ENCODE measurements at places on chromosomes 7 and 10.

DNA sequence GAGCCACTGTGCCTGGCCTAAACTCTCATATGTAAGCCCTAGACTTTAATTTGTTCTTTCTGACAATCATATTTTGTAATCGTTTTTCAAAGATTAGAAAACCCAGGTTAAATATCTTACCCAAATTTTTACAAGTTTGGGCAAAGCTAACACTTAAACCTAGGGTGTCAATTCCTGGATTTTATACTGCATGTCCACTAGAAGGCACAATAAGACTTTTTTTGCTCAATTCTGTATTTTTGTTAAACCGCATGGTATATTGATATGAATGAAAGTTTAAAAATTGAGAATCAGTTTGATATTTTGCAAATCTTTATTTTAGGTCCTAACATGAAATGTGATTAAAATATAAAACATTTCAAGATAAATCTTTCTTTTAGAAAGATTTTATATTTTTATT, 29.3 kb downstream of the DYNC2I1 start:
- peak; percentile 3 for DNase-seq

DNA sequence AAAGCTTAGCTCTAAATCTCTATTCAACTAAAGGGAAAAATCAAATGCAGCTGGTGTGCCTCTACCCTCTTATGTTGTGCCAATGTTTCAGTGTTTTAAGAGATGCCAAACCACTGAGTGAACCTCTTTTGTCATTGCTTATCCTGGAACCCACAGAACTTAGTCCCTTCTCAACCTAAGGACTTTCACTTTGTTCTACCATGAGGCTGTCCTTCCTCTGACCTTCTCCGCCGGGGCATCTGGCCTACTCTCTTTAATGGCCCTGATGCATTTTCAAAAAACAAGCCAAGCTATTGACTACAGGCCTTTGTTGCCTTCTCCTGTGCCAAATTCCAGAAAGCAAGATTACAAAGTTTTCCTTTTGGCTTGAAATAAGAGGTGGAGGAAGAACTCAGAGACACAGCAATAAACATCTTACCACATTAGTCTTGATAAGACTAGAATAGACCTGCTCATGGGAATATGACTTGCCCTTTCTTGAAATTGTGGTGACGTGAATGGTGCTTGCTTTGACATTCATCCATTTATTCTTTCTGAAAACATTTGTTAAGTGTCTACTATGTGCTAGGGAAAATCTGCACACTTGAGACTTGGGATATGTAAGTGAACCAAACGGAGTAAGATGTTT, 253.2 kb upstream of the SMIM30 start:
- DNase-seq, result no peak

GRCh38 chr10:65197935-65198334, 1676.7 kb downstream of the REEP3 start:
- DNase-seq, result no peak

DNA sequence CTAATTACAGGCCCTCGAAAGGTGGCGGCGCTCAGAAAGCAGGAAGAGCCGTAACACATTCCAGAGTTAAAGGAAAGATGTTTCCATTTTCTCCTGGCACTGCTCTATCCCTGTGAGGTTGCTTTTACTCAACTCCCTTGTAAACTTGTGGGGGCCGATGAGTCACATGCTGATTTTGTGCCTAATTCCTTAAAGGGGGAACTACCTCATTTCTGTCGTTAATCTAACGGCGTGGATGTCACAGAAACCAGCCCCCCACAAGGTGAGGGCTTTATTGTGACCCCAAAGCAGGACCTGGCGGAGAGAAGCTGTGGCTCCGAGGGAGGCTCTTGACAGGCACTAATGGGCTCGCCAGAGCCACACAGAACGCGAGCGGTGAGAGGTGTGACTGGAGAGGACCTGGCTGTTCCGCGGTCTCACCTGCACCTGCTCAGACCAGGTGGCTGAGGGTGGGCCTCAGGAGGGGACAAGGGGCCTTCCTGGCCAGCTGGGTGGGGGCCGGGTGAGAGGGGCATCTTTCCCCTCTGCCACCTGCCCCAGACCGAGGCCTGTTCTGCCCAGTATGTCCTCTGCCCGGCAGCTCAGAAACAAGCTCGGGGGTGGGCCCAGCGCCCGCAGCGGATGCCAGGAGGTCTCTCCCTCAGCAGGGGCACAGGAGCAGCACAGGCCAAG, 50.9 kb downstream of the CALML3 start:
- peak; percentile 18 for DNase-seq

DNA sequence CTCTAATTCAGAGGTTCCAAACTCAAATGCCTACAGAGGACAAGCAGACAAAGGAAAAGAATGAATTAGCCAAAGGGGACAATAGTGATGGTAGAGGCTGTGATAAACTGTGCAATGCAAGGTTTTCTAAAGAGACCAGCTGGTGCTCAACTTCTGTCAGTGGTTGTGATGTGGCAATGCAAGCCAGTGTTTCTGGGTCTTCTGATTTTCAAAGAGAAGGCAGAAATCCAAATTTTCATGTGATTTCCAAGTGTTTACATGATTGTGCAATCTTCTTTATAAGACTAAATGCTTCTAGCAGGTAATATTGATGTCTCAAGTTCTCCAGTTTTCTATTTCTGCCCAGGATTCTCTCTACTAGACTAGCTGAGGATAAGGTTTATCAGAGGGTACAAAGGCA, 135.9 kb downstream of the PCDH15 start:
- no peak for DNase-seq

DNA sequence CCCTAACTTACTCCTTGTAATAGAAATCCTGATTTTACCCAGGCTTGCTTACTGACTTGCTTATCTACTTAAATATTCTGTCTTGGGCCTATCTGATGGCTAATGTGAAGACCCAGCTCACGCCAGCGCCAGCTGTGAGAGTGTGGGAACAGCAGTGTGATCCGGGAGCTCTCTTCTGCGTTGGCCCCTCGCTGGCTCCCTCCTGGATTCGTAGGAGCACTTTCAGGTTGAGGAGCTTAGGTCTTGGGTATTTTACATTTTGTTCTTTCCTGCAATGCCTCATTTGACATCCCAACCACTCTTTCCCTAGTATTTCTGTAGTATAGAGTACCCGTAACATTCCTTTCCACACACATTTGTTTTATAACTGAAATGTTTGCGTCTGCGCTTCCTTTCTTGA, 51.7 kb downstream of the CREM start:
- DNase-seq, result no peak

DNA sequence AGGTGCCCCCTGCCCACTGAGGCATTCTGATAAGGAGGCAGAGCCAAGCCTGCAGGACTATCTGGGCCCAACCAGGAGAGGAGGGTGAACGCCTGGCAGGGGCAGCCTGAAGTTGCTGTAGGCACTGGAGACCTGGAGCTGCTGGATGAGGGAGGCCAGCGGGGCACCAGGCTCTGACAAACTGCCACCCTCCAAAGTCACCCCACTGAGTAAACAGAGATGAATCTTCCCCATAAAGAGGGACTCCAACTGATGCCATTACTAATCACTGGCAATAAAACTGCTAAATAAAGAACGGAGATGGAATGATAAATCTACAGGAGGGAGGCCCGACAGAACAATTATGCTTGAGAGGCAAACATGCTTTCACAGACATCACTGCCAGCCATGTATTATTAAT, 44.2 kb downstream of the DRGX start:
- DNase-seq, result no peak

DNA sequence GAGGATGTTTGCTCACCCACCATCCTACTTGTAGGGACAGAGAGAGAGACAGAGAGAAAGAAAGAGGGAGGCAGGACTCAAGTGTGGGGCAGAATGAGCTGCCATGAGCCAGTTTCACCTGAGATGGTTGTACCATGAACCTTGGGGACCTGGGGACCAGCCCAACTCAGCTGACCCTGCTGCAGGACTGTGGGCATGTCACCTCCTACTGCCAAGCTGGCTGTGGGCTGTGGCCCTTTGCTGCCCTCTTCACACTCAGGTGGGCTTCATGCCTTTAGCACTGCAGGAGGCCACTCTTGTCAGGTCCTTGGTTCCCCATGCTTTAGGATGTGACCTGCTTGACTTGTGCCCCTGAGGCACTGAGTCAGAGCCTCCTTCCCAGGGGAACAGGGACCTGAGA, 108.2 kb upstream of the PCBD1 start:
- no peak for DNase-seq

DNA sequence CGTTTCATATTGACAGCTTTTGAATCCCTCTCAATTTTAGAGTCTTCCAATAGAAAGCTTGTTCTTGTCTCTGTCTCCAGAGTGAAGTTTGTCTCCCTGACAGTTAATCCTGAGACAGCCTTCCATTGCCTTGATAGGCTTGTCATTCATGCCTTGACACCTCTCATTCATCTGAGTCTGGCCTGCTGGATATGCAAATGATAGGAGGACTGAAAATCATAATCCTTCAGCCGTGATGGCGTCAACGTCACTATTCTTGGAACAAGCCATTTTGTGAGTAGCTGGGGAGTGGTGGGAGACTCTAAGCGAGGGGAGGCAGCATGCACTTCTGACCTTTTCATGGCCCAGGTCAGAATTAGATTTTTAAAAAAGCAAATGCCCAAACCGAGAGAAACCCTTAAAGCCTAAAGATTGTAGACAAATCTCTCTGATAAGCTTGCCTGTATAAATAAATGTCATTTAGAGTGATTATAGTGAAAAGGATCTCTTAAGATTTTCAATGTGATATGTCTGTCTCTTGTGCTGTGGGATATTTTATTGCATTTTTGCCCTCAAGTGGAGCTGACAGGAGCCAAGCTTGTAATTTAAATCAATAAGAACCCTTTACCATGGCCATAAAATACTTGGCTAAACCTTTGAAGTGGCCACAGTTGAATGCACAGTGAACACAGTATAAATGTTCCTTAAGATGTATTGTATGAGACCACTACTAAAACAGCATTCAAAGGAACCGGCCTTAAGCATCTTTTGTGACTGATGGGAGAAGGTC, 148.8 kb downstream of the SNX10 start:
- no peak for DNase-seq

DNA sequence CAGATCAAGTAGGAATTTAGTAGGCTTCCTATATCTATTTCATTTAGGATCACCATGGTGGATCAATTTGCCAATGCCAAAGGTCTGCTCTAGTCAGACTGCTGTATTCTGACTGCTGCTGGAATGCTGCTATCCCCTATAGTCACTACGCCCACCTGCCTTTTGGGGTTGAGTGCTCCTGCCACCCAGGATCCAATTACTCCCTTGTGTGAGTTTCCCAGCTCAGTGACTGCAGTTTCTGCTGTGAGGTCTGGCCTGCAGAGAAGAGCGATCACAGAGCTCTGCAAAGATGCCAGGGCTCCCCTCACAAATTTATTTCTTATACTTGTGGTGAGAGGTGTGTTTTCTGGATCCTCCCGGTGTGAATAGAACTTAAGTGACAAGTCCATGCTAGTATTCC, 88.1 kb upstream of the FOXI2 start:
- no peak for DNase-seq

- no peak for DNase-seq
Measured at GRCh38 chr10:78959924-78960285, 108.9 kb upstream of the ZMIZ1 start.

GRCh38 chr7:68485253-68485917, 1112.9 kb upstream of the AUTS2 start:
- DNase-seq, result no peak

GRCh38 chr7:104160375-104160774, 47.4 kb downstream of the ORC5 start:
- no peak for DNase-seq

DNA sequence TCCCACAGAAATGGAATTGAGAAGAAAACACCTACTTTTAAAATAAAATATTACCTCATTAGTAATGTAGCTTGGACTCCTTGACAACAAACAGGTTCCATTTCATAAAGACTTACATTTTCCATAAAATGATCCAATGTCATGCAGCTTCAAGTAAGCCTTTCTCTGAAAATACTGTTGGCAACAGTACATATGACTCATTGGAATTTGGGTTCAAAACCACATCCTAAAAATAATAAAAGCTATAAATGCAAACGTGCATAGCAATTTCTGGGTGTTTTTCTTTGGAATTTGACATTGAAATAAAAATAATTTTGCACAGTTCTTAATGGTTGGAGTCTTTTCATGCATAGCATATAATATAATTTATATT, 47.9 kb downstream of the FHIP2A start:
- DNase-seq, result no peak

- no peak for DNase-seq
Measured at GRCh38 chr10:102113956-102114857, 6.0 kb downstream of the LDB1 start.

GRCh38 chr10:76080451-76080850, 649.0 kb downstream of the LRMDA start:
- DNase-seq, result no peak

- DNase-seq, result no peak
Measured at GRCh38 chr10:78808286-78808685, 260.5 kb upstream of the ZMIZ1 start.

DNA sequence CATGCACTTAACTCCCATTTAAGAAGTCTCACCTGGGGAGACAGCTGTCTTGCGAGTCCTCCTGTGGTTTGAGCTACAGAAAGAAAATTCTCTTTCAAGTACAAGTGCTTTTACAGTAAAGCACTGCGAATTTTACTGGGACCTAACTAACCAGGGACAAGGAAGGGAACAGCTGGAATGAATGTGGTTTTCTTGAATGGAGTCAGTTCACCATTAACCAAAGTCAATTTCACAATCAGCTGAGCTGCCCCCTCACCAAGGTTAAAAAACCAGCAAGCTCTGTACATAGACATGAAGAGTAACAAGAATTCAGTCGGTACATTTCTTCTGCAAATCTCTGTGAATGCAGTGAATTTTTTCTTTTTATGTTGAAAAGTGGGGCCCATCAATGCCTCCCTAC, 56.3 kb downstream of the GFRA1 start:
- DNase-seq, result no peak

DNA sequence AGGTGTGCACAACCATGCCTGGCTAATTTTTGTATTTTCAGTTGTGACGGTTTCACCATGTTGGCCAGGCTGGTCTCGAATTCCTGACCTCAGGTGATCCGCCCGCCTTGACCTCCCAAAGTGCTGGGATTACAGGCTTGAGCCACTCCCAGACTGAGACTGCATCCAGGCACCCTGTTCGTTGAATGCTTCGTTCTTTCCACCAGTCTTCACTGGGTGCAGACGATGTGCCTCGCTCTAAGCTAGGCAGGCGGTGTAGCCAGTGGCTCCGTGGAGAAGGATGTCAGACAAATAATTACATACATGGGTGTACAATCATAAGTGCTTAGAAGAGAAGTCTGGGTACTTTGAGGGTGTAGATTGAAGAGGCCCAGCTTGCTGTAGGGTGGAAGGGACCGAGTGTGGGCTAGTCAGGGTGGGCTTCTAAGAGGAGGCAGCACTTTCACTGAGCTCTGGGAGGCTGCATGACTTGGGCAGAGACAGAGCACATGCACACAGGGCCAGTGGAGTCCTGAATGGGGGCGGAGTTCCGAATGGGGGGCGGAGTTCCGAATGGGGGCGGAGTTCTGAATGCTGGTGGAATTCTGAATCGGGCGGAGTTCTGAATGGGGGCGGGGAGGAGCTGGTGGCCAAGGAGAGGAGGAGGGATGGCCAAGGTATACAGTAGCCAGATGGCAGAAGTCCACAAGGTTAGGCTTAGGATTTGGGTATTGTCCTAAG, 74.3 kb downstream of the COL26A1 start:
- no peak for DNase-seq

- DNase-seq, result no peak
Measured at GRCh38 chr10:69569396-69569934, 3.8 kb downstream of the NEUROG3 start.

GRCh38 chr10:59623133-59624121, 86.2 kb downstream of the SLC16A9 start:
- no peak for DNase-seq

GRCh38 chr7:148303295-148304082, 287.1 kb upstream of the C7orf33 start:
- DNase-seq, result no peak

GRCh38 chr7:92615861-92616260, 25.7 kb upstream of the FAM133B start:
- no peak for DNase-seq

GRCh38 chr7:101953248-101953819, 135.9 kb downstream of the CUX1 start:
- DNase-seq, result no peak

Data from NCI-H774 (cell line).